ENCODE measurements at places on chromosomes 16 and 17.

GRCh38 chr17:48054238-48055185 lies 6.4 kb downstream of the NFE2L1 start:
- no peak for DNase-seq

GRCh38 chr17:38702916-38703741 lies 1.9 kb upstream of the MLLT6 start:
- no peak for DNase-seq

DNA sequence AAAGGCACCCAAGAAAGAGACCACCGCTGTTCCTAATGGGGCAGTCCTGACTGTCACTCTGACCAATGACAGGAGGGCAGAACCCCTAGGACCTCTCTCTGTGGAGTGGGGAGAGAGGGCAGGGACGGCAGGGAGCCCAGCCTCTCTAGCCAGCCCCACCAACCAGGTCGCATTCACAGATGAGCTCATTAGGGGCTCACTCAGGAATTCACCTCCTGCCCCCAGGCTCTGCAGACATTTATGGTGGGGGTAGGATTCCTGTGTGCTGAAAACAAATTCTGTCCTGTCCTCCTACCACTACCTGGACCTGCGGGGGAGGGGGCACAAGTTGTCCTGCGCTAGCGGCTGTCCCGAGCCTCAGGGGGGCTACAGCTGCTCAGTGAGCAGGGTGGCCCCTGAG lies 27.7 kb upstream of the GPRC5C start:
- no peak for DNase-seq

GRCh38 chr17:71176331-71176730 lies 944.5 kb upstream of the SOX9 start:
- DNase-seq = no peak

DNA sequence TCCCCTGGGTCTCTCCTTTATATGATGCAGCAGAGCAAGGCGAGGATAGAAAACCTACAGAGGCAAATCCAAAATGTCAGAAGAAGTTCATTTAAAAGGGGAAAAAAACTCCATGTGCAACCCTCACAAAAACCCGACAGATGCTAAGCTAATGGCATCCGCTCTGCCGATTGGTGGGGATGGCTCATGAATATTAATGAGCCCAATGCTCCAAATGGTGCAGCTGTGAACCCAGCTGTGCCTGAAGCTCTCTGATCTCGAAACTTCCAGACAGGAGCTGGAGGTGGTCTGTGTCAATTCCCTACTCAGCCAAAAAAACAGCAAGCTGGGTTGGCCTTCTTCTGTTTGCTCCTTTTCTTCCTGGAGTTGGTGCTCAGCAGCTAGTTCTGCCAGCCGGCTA lies 15.5 kb downstream of the SNX11 start:
- no peak for DNase-seq

DNA sequence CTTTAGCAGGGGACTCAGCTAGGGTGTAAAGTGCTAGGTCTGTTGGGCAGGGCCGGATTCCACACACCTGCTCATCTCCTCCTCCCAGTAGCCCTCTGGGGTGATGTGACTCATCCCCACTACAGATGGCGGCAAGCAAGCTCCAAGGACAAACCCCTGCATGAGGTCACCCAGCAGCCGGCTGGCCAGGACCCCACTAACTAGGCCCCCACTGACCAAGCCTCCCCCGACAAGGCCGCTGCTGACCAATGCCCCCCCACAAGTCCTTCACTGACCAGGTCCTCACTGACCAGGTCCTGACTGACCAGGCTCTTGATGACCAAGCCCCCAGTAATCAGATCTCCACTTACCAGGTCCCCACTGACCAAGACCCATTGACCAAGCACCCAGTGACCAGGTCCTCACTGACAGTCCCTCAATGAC lies 36.7 kb downstream of the TNFRSF13B start:
- DNase-seq = no peak

GRCh38 chr17:56918916-56919315 lies 5.1 kb upstream of the TRIM25 start:
- no peak for DNase-seq

DNA sequence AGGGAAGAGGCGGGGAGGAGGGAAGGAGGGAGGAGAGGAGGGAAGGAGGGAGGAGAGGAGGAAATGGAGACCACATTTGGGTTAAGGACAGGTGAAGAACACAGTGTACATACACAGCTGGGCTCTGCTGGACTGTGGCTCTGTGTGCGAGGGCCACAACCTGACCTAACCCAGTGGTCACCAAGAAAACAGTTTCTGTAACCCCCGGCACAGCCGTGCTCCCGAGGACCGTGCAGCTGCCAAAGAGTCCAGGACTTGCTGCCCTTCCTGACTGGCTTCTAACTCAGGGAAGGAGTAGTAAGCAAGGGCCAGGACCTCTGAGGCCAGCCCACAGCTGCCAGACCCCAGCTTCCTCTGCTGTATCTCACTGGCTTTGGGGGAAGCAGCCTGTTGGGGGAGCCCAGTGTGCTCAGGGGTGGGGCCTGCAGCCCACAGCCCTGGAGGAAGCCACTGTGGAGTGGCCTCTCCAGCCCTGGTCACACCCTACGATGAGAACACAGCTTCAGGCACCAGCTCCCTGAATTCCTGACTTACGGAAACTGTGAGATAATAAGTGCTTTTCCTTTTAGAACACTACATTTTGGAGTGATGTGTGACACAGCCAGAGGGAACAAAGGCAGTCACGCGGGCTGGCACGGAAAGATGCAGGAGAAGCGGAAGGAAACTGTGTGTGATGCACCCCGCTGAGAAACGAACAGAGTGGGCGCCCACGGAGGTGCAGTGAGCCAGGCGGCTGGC lies 32.3 kb downstream of the SLC7A5 start:
- DNase-seq = no peak

DNA sequence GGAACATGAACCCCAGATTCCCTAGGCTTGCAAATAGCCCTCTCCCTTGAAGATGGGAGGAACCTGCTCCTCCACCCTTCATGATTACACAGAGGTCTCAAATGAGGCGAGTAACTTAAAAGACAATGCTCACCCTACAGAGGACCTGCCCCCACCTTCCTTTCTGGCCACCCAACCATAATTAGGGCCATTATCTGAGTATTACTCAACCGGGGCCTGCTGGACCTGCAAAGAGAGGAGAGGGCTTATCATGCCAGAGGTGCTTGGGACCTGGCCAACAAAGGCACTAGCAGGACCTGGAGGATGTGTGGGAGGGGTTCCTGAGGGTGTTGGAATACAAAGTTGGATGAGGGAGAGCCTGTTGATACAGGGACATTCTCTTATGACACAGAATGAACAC lies 42.4 kb downstream of the RNF157 start:
- no peak for DNase-seq

DNA sequence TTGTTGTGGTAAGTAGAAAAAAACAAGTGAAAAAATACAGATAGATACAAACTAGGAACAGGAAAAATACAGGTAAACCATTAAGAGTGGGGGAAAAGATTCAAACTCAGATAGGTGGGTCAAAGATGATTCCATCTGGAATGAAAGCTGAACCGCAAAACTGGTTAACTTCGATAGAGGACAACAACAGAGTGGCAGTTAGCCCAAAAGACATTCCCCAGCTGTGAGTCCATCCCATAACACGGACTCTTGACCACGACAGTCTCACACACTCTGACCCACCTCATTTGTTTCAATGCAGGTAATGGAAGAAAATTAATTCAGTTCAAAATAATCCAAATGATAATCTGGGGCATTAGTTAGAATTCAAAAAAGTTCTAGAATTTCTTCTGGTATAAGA lies 13.5 kb downstream of the ELAC2 start:
- DNase-seq = no peak

DNA sequence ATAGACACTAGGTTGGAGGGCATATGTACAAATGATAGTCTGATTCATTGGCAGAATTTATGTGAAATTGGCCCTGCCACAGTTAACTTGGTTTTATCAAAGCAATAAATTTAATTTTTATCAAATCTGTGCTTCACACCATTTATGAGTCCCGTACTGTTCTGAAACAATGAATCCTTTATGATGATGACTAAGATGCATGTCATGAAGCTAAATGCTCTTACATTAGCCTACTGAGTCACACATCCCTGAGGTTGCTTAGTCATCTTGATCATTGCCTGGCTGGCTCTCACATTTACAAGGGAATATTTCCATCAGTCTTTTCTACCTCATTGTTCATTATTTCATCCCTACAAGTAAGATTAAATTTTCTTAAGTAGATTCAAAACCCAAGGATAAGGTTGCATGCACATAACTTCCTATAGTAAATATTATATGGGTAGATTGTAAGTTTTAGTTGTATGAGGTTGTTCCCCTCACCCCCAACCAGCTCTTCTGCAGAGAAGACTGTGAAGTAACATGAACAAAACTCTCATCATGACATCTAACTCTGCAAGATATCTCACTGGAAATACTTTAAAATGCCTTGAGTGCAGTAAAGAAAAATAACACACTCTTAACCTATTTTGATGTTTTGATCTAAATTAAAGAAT lies 170.7 kb downstream of the CYB561 start:
- peak; percentile 97 for DNase-seq

- no peak for DNase-seq
Observed at GRCh38 chr17:46935658-46936266, 12.8 kb downstream of the GOSR2 start.

DNA sequence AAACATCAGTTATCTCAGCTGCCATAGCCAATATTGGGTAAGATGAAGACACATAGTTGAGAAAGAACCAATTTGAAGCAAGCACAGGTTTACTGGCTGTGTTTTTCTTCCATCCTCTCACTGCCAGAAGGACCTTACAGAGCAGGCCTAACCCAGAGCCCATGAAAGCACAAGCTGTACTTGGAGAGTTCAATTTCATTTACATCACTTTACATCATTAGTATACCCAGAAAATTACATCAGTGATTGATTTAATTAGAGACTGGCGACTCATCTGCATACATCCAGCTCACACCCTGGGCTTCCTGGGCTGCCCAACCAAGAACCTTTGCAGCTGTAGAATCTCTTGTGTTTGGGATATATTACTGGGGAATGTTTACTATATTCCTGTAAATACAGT lies 23.7 kb downstream of the LRRC36 start:
- DNase-seq = no peak

DNA sequence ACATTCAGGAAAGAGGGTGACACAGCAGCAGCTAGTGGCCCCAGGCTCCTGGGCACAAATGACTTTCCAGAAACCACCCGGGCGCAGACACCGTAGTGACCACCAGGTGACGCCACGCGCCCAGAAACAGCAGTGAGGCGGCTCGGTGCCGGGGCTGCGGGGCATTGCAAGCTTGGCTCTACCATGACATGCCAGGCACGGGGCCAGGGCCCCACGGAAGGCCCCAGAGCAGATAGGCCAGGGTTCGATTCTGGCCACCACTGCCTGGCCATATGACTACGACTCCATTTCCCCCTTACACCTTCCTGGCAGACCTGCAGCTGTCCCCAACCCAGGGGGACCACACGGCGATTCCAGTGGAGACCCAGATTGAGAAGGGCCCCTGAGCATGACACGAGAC lies 6.7 kb downstream of the RHBDF1 start:
- peak; percentile 37 for DNase-seq

GRCh38 chr17:37570527-37571093 lies 38.6 kb downstream of the SYNRG start:
- DNase-seq = peak; percentile 54

- DNase-seq = no peak
Observed at GRCh38 chr16:72753881-72754280, 294.0 kb downstream of the ZFHX3 start.

DNA sequence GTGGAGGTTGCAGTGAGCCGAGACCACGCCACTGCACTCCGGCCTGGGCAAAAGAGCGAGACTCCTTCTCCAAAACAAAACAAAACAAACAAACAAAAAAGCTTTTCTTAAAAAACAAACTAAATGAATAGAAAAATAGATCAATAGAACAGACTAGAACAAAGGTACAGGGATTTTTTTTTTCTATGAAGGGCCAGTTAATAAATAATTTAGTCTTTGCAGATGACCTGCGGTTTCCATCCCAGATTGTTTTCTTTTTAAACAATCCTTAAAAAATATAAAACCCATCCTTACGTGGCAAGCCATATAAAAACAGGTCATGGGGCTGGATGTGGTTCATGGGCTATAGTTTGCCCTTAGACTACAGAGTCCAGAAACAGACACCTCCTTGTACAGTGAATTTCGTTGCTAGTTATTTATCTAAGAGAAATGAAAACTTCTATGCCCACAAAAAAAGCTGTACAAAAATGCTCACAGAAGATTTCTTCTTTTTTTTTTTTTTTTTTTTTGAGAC lies 45.4 kb downstream of the CREBBP start:
- no peak for DNase-seq

DNA sequence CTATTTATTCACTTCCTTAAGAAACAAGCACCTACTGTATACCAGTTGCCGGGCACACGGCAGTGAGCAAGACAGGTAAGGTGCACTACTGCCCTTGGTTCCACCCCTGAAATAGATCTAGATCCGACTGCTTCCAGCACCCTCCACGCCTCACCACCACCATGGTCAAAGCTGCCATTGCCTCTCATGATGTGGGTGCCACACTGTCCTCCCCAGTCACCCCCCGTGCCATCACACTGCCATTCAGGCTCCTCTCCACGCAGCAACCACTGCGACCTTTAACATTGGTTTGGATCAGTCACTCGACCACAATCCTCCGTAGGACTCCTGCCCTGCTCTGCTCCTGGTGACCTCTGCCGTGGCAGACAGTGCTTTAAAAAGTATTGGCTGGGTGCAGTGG lies 226.8 kb downstream of the CPPED1 start:
- DNase-seq = no peak

- DNase-seq = no peak
Observed at GRCh38 chr16:28876019-28876659, 2.1 kb upstream of the ATP2A1 start.

GRCh38 chr16:59748531-59748930 lies 1014.4 kb upstream of the GOT2 start:
- DNase-seq = no peak

DNA sequence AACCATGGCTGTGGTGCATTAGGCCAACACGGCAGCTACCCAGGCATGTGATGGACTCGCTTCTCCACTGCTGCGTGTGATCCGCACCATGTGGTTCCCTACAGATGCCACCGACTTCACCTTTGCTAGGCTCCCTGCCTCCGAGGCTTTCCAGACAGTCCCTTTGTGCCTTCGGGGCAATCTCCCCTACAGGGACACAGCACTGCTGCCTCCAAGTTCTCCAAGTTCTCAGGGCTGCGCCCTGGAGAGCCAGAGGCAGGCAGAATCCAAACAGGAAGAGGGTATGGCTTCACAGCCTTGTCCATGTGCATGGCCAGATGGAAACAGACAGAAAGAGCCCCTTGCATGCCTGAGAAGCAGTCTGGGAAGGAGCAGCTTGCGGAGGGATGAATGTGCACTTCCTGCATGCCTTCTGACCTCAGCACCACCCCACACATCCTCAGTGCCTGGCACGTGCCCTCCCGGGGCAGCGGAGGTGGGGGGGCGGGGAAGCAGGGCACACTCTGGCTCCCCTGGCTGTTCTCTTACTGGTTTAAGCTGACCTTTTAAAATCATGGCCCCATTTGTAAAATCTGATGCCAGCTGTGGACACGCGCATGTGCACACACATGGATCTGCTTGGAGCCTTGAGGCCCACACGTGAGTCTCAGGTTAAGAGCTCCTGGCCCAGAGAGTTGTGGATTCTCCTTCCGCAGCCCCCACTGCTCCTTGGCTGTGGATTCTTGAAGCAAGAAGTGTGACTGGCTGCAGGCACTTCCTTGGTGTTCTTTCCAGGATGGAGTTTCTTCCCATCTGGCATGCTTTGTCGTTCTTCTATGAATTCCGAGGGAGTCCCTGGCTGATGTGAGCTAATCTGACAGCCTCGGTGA lies 55.3 kb upstream of the MTSS2 start:
- no peak for DNase-seq

- DNase-seq = no peak
Observed at GRCh38 chr17:81137248-81137647, 28.1 kb upstream of the PVALEF start.

- DNase-seq = no peak
Observed at GRCh38 chr17:59620518-59621259, 994 bp downstream of the CLTC start.
